ENCODE measurements at places on chromosomes 3 and 15.

DNA sequence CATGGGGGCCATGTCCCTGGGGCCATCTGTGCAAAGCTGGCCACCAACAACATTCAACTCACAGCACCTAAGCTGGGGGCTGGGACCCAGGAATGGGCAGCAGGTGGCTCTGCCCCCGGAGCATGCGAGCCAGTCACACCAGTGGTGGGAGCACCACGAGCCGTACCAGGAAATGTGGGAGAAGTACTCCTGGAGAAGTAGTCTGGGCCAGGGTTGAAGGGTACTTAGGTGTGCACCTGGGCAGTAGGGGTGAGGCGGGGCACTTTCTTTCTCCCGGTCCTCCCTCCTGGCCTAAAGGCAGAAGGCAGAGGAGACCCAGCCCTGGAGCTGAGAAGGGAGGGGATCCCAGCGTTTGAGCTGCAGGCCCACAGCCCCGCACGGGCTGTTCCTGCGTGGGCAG lies 94.2 kb downstream of the PLXNA1 start:
- no peak for DNase-seq

DNA sequence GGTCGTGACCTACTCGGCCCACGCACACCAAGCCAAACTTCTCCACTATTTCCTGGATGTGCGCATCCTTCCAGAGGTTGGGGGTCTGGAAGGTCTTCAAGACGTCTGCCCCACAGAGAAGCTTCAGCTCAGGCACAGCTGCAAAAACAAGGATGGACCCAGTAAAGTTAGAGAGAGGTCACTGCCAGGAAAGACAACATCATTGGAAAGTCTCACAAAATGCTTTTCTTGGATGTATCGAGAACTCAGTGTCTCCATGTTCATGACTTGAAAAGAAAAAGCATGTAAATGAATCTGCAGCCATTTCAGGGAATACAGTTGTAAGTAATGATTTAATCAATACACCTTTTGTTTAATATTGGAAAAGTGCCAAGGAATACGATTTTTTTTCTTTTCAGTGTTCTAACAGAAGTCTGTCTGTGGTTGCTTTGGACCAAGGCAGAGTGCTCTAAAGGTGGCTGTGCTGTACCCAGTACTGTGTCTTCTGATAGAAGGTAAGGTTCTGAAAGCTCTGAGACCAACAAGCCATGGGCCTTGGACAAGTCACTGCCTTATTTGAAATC lies 21.8 kb upstream of the RBP1 start:
- no peak for DNase-seq

DNA sequence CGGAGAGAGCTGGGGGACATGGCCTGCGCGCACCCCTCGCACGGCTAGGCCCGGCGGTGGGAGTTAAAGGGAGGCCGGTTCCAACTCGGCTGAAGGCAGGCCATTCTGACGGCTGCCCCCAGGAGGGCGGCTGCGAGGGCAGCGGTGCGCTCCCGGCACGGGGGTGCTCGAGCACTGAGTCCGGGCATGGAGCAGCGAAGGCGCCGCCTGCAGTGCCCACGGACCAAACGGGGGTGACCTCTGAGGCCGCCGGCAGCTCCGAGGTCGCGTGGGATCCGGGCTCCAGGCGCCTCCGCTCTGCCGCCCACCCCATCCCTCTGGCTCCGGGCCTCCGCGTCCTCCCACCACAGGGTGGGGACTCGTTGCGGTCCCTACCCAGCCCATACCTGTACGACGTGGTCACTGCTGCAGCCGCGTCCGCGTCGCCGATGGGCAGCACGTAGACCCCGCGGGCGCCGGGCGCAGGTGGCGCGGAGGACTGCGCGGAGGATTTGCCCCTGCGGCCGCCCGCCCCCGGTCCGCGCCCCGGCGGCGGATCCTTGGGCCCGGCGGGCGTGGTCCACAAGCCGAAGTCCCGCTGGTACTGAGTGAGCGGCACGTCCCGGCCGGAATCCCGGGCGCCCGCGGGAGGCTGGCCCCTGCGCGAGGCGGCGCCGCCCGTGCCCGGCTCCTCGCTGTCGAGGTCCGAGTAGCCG lies 469 bp downstream of the MAP6D1 start:
- DNase-seq = no peak

DNA sequence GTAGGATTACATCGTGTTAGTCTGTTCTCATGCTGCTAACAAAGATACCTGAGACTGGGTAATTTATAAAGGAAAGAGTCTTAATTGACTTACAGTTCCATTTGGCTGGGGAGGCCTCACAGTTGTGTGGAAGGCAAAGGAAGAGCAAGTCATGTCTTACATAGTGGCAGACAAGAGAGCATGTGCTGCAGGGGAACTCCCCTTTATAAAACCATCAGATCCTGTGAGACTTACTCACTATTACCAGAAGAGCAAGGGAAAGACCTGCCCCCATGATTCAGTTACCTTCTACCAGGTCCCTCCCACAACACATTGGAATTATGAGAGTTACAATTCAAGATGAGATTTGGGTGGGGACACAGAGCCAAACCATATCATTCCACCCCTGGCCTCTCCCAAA lies 3.4 kb downstream of the SLC25A26 start:
- no peak for DNase-seq

DNA sequence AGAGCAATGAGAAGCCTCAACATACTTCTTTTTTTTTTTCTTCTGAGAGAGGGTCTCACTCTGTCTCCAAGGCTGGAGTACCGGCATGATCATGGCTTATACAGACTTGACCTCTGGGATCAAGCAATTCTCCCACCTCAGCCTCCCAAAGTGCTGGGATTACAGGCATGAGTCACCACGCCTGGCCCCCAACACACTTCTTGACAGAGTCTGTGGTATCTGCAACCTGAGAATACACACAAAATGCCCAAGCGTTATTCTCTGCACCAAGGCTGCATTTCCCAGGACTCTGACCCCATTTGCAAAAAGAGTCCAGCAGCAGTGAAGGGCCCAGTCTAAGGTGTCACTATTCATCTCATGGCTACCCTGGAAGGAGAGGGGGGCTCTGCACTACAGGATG lies 42.7 kb upstream of the BLM start:
- no peak for DNase-seq

- DNase-seq = peak; percentile 42
These were observed 139.5 kb downstream of the LRIG1 start for GRCh38 chr3:66361356-66361755.

GRCh38 chr15:68843425-68844311 lies 23.0 kb upstream of the ANP32A start:
- DNase-seq = no peak

DNA sequence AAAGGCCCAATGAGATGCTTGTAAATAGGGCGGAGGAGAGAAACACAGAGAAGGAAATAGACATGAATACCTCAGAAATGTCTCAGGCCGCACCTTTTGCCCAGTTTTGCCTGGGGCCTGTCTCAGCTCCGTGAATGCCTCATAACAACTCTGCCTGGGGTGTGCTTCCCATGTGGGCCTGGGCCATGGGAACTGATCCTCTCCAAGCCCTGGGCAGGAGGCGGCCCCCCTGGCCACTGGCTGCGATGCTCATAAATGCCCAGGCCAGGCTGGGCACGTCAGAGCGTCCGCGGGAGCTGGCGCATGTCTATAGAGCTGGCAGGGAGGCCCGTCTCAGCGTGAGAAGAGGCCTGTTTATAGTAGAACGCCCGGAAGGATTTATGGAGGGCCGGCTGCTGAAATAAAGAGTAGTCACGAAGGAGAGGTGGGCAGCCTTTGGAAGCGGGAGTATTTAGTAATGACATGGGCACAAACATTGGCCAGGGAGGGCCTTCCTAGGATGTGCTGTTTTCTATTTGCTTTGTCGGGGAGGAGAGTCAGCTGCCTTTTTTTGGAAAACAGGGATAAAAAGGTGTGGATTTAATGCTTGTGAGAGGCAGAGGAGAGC lies 85.9 kb upstream of the IGF1R start:
- no peak for DNase-seq

DNA sequence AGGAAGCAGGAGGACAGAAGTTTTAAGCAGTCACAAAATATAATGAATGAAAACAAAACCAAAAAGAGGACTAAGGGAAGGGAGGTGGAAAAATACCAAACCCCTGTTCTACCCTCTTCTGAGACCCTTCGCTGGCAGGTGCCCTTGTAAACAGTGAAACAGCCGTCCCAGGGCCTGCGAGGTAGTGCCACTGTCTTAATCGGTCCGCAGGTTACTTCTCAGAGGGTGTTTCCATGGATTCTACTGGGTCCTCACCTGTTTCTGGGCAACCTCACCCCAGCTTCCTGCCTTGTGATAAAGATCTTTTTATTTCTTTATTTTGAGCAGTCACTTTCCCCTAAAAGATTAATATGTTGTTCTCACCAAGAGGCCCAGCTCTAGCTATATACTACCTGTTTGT lies 65.3 kb downstream of the SLC30A4 start:
- peak; percentile 31 for DNase-seq

DNA sequence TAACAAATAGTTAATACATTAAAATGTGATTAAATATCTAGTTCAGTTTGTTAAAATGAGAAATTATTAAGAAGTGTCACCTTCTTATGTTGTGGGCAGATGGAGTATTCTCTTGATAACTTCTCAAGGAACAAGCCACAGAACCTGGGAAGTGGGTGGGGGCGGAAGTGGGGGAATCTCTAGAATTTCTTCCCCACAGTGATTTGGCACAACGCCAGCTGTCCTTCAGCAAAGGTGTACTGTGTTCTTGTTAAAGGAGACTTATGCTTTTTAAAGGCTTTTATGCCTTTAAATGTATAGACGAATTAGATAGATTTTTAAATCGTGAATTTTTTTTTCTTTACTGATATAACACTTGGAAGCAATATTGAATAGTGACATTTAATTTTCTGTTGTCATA lies 42.4 kb downstream of the SEC22A start:
- peak; percentile 69 for DNase-seq

DNA sequence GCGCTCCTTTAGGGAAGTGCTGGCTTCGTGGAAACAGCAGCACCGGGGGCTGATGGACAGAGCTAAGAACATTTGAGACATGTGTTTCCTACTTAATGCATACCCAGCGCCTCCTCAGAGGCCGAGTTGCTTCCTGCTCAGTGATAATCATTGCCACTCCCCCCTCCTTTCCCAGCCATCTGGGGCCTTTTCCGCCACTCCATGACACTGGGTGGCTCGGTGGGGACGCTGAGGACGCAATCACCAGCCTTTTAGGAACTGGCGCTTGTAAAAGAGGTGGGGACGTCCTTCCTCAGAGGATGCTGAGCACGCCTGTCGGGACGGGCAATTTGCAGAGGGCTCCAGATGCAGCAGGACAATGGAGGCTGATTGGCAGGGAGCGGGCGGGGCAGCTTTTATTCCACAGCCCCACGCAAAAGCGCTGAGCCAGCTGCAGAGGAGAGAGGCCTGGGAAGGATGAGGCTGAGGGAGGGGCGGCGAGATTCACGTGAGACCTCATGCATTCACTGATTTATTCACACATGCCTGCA lies 22.2 kb upstream of the IQSEC1 start:
- no peak for DNase-seq

- DNase-seq = no peak
These were observed 95.1 kb downstream of the DHX36 start for GRCh38 chr3:154229217-154229590.

DNA sequence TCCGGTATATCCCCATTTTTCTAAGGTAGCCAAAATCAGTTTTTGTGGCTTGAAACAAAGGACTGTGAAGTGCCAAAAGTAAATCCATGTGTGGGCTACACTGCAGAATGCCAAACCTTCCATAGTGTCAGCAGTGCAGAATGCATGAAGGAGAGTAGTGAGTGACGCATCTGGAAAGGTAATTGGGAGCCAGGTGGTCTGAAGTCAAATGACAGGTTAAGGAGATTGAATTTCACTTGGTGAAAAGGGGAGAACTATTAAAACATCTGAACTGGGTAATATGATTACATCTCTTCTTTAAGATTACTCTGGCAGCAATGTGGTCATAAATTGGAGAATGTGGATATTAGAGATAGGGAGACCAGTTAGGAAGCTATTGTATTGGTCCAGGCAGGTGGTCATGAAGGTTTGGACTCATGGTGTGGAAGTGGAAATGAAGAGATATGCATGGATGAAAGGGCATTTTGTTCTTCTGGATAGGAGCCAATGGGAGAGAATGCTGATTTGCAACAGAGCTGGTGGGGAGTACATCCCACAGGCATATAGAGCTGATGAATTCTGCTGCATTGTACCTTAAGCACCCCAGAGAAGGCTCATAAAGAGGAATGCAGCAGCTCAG lies 118.2 kb downstream of the ECT2 start:
- no peak for DNase-seq

- DNase-seq = no peak
These were observed 32.6 kb upstream of the CHRNA7 start for GRCh38 chr15:31997711-31998110.

DNA sequence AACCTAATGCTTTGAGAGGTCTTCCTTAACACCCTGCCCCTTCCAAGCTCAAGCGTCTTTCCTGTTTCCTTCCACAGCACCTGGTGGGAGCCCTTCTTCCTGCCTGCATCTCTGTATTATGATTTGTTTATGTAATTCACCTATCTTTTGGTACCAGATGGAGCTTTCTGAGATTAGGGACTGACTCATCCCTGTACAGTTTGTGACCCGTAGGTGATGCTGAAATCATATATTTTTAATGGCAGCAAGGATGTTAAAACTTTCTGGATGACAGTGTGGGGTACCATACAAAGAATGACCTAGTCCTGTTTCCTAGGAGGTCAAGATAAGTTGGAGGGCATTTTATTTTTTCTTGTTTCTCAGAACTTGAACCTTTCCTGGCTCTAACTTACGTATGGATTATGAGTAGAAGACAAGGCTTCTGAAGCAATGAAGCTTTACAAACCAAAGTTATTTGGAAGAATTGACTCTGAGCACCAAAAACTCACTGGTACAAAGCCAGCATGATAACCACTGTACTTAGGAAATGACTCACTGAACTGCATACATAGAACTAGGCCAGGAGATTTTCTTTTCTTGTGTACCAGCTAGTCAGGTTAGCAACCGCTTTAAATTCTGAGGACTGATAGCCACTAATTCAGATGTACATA lies 46.6 kb downstream of the HHLA2 start:
- DNase-seq = no peak

DNA sequence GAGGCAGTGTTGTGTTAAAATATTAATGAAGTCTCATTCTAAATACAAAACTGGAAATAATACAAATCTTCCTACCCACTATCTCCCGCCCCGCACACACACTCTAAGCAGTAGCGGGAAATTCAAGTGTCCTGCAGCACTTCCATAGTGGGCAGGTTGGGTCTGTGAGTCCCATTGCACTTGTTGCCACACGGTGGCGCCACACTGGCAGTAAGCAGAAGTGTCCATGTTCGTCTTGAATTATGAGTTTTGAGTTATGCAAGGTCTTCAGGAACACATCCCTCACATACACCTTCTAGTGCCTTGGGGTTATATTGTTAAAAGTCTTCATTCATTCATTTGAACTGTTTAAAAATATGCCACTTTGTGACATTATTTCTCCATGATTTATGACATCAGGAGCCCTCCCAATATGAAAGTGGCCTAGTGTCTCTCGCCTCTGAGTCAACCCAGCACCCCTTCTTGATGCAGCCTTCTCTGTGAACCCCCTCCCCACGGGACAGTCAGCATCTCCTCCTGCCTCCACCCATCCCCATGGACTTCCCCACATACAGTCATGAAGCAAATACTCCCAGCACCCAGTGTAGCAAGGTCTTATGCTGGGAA lies 17.6 kb upstream of the CCDC174 start:
- peak; percentile 69 for DNase-seq
